ENCODE measurements at places on chromosomes 11 and 22.

- no peak for DNase-seq
These were observed 8.1 kb downstream of the MALAT1 start for GRCh38 chr11:65506772-65507505.

DNA sequence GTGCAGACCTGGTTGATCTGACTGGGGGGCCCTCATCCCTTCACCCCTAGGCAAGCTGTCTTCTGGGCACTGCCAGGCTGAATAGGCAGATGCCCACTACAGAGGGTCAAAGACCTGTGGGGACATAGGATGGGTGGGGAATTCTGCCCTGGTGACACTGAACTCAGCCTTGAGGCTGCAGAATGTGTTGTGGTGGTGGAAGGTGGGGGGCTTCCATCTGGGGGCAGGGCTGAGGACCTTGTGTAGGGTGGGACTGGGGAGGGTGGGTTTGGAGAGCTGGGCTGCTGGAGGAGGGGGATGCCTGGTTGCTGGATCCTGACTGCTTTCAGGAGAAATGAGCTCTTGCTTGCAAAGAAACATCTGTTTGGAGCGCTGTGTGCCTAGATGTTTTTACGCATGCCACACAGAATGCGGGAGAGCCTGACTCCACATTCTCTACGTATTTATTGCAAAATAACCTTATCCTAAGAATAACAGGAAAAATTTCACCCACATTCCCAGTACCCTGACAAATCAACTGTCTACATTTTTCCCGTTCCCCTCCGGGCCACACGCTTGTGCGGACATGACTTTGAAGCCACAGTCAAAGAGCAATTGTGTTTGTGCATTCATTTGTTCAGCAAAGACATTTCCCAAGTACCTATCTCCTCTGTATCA is 18.3 kb downstream of the SMIM38 start:
- DNase-seq = no peak

GRCh38 chr22:37433786-37434185 is 6.5 kb upstream of the ELFN2 start:
- DNase-seq = no peak

- no peak for DNase-seq
These were observed 34.2 kb upstream of the PLET1 start for GRCh38 chr11:112294688-112295340.

- DNase-seq = peak; percentile 14
These were observed 195.3 kb downstream of the BRD1 start for GRCh38 chr22:49632199-49633009.

GRCh38 chr11:16280256-16280682 is 76.1 kb downstream of the SOX6 start:
- DNase-seq = no peak

- no peak for DNase-seq
These were observed 5.9 kb downstream of the RNF215 start for GRCh38 chr22:30381264-30381663.

- no peak for DNase-seq
These were observed 349.9 kb upstream of the ANO3 start for GRCh38 chr11:25981998-25982397.

DNA sequence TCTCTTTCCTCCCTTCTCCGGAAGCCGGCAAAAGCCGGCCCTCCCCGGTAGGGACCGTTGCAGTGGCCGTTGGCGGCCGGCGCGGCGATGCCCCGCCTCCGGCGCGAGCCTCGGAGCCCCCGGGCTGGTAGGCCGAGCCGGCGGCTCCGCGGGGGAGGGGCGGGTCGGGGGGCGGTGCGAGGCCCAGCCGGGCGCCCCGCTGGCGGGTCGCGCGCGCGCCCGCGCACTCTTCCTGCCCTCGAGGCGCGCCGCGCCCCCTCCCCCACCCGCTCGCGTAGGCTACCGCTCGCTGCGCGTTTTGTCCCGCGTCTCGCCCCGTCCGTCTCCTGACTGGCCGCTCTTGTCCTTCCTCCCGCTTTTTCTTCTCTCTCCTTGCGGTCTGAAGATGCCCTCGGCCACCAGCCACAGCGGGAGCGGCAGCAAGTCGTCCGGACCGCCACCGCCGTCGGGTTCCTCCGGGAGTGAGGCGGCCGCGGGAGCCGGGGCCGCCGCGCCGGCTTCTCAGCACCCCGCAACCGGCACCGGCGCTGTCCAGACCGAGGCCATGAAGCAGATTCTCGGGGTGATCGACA is 591 bp downstream of the CAPRIN1 start:
- DNase-seq = peak; percentile 56

DNA sequence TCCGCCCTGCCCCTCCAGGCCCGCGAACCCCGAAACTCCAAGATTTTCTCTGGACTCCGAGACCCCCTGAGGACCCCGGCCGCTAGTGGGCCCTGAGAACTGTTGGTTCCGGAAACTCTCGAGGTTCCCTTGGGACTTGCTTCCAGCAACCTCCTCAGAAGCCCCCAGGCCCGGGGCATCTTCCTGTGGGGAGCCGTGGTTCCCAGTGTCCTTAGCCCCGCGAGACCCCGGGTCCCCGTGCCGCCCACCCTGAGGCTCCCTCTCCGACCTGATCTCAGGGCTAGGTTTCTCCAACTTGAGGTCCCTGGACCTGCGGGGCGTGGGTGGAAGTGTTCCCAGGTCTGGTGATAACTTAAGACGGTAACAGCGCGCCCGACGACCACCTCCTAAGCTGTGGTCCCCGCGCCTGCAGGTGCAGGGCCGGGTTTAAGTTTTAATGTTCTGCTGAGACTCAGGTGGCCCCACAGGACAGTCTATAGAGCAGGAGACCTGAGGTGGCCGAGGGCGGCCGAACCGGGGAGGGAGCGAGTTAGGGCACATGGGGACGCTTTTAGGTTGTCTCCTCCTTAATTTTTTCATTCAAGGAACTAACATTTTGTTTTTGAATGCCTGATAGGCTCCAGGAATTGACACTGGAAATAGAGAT is 720 bp downstream of the FAM118A start:
- no peak for DNase-seq

GRCh38 chr22:45318168-45318557 is 8.4 kb downstream of the FAM118A start:
- peak; percentile 31 for DNase-seq

- no peak for DNase-seq
These were observed 2.3 kb downstream of the SLC25A1 start for GRCh38 chr22:19176175-19176643.

DNA sequence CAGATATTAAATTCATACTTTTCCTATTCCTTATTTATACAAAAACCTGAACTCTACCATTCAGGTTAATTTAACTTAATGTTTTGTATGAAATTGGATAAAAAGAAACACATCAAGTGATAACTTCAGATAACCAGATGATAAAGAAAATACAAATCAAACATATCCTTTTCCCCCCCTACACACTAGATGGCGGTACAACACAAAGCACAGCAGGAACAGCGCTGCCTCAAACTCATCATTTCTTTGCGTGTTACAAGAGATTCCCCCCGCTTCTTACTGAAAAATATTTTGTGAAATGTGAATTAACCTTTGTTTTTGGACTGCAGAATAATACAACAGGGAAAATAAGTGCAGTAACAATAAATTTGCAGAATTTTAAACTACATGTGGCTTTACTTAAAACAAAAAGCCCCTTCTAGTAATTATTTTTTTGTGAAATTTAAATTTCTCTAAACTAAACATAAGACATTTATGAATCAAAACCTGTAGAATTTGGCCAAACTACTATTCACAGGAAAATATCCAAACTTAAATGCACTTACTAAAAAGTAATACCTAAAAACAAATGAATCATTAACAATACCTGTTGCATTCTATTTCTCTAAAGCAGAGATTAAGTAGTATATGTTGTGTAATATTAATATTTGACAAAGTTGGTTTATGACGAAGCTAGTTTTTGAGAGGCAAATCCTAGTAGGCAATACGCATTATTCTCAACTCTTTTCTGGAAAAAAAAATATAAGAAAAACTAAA is 74.4 kb downstream of the ARHGAP32 start:
- peak; percentile 45 for DNase-seq

DNA sequence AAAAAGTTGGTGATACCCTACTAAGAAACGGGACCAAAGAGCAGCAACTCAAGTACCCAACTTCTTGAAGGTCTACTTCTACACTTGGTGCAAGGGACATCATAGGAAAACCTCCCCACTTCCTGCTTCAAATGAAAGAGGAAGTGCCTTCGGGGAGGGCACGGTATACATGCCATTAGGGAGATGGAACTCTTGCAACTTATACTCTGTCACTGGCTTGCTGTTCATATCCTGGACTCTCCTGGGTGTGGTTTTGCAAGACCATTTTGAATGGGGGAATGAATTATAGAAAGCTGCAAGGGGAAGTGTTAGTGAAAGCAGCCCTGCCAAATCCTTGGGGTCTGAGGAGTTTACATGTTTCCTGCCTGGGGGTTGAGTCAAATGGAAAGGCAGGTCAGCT is 41.9 kb downstream of the CSNK2A3 start:
- no peak for DNase-seq

GRCh38 chr11:134449713-134450112 is 37.7 kb upstream of the B3GAT1 start:
- DNase-seq = no peak

- DNase-seq = no peak
These were observed 36.9 kb downstream of the PTPRJ start for GRCh38 chr11:48017105-48017830.

- DNase-seq = no peak
These were observed 64.6 kb downstream of the MYEOV start for GRCh38 chr11:69358398-69359020.

GRCh38 chr22:43230971-43231723 is 44.2 kb upstream of the TTLL12 start:
- peak; percentile 14 for DNase-seq

GRCh38 chr11:78748918-78749690 is 174.4 kb upstream of the NARS2 start:
- no peak for DNase-seq

DNA sequence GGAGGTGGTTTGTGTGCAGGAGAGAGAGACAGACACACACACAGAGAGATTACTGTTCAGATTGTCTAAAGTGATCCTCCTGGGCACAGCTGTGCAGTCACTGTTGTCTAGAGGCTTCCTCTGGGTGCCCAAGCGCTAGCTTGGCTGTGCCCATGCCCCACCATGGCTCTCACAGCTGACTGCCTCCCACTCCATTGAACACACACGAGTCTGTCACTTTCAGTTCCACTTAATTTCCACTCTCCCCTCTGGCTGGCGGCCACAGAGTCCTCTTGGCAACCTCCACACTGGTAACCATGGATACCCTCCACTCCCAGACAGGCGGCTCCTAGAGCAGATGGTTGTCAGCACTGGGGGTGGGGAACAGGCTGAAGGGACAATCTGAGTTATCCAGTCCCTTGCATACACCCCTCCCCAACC is 29.1 kb downstream of the MAP6 start:
- DNase-seq = peak; percentile 20

DNA sequence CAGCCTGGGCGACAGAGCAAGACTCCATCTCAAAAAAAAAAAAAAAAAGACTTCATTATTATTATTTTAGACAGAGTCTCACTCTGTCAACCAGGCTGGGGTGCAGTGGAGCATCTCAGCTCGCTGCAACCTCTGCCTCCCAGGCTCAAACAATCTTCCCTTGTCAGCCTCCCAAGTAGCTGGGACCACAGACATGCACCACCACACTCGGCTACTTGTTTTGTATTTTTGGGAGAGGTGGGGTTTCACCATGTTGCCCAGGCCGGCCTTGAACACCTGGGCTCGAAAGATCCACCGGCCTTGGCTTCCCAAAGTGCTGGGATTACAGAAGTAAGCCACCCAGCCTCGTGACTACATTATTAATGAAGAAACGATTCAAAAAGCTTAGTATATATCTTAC is 5.3 kb upstream of the TYMP start:
- no peak for DNase-seq

DNA sequence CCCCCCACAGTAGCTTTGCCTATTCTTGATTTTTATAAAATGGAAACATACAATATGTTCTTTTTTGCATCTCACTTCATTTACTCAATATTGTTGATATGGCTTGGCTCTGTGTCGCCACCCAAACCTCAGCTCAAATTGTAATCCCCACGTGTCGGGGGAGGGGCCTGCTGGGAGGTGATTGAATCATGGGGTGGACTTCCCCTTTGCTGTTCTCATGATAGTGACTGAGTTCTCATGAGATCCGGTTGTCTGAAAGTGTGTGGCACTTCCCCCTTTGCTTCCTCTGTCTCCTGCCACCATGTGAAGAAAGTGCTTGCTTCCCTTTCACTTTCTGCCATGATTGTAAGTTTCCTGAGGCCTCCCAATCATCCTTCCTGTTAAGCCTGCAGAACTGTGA is 431.3 kb downstream of the MN1 start:
- DNase-seq = no peak

DNA sequence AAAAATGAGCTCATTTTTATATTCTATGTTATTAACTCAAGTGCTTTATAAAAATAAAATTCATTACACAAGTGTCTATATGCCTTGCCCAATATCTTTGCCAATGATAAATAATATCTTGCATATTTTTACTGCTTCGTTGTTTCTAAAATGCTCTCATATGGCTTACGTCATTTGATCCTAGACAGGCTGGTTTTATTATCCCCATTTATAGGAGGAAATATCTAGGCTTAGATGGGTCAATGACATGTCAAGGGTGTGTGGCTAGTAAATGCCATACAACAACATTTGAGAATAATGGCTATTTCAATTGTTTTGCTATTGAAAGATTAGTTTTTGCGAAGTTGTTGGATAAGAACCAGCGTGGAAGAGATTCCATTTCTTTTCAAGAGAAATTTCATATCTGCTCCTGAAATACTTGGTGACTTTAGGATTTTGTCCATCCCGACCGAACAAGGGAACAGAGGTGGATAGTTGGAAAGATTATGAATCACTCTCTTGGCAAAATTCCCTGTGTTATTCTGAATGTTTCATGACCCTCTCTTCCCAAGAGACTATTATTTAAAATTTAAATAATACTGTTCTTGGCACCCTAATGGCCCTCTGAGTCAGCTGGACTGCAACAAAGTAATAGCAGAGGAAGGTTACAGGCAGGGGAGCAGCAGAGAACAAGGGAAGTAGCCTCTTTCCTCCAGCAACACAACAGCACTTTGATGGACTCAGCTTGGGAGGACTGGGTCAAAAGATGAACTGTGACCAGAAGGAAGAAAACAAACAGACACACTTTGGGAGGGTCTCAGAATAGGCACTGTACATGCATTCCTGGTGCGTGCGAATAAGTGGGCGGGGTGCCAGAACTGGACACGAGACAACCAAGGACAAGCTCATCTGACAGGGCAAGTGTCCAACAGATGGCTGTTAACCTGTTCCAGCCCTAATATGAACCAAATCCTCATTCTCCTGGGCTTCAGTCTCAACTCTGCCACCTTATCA is 94.5 kb downstream of the ME3 start:
- DNase-seq = peak; percentile 49

- no peak for DNase-seq
These were observed 33.4 kb downstream of the AMBRA1 start for GRCh38 chr11:46560300-46560991.

- DNase-seq = no peak
These were observed 51.5 kb upstream of the FGF3 start for GRCh38 chr11:69870766-69871165.

GRCh38 chr11:109821511-109821910 is 271.7 kb upstream of the ZC3H12C start:
- DNase-seq = no peak

Measured in RCC 7860 (cell line).